ENCODE measurements at places on chromosomes 16 and 17. TPM values are rescaled to one million over a fixed set of nuclear protein-coding genes. Genes with fewer than 3 reads are reported as not detected.

DNA sequence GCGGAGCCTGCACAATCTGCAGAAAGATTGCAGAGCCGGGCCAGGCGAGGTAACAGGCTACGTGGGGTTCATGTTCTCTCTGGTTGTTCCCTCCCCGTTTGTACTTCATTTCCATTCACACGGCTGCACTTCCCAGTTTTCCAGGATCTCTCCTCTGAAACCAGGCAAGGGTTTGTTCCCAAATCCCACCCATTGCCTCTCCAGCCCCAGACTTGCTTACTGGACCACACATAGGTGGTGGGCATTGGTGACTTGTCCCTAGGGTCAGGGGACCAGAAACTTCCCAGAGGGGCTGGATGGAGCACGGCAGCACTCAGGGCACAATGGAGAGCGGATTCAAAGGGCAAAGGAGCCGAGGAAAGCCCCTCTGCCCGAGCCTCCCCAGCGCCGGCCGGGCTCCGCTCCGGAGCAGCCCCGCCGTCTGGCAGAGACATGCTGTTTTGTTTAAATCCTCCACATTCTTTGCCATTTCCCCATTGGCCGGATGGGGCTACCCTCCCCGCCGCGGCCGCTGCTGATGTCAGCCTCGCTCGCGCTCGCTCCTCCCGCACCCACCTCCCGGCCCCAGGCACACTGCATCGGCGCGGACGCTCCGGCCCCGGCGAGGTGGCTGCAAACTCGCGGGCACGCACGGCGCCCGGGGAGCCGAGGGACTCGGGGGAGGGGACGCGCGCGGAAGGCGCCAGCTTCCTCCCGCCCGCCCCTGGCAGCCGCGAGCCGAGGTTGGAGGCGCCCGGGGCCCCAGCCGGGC, at the start of gene PITPNC1:
TSS of gene PITPNC1 (plus strand) at position 545 of the 751 bp plus-strand sequence.
- peak; percentile 89 for DNase-seq

GRCh38 chr17:53749178-53749577, 73.5 kb upstream of the KIF2B start:
- peak; percentile 55 for DNase-seq

KRT20 gene
- total RNA-seq: 0.18 TPM

DNA sequence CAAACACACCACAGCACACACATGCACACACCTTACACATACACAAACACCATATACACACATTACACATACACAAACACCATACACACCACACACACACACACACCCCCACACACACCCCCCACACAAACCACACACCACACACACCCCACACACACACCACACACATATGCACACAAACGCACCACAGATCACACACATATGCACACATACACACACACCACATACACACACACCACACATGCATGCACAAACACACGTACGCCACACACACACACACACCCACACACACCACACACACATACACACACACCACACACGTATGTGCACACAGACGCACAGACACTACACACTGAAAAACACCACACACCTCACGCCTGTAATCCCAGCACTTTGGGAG, 166.0 kb downstream of the AHSP start:
- no peak for DNase-seq

DNA sequence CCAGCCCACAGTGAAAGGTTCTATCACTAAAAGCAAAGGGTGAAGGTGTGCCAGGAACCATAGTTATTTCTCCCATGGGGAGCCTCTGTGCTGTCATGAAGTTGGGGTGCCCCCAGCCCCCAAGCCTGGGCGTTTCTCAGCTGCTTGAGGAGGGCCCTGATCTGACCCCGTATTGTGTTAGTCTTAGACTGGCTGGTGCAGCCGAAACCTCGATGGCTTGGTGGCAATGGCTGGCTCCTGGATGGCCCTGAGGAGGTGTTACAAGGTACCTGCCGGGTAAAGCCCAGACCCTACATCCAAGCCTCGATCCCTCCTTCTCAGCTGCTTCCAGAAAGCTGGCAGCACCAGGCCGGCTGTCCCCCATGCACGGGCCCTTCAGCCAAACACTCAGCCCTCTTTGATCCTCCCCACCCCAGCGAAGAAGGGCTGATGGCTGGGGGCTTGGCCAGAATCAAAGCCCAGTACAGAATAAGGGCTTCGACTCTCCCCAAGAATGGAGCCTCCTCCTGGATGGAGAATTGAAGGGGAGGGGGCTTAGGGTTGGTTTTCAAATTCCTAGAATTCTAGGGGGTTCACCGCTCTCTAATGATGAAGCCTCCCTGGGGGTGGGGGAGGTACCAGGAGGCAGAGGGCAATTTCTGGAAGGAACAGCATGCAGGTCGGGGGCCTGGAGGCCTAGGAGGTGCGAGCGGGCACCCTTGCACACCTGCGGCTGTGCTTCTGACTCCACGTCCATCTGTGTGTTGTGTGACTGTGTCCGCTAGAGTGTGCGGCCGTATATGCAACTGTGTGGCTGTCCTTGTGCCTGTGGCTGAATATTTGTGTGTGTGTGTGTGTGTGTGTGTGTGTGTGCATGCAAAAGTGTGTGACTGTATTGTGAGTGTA, 23.7 kb downstream of the WFDC1 start:
- no peak for DNase-seq

Data from PC-3 (cell line).